Tibial nerve (tissue), 4 donors: ENCODE measurements at places on chromosomes 3 and 15. TPM values are rescaled to one million over a fixed set of nuclear protein-coding genes. Genes with fewer than 3 reads are reported as not detected.

GRCh38 chr3:187967993-187968392, 186.0 kb upstream of the LPP start:
- H3K27me3 ChIP-seq, result no peaks in the 10 kb centered on the region
- DNase-seq, result no peak
- H3K27ac ChIP-seq, result peak overlapping the region; percentile 22
- H3K4me3 ChIP-seq, result no peak overlapping the region
- no peaks in the 10 kb centered on the region for H3K36me3 ChIP-seq

MORC1 gene
- not detected for total RNA-seq

COX5A gene
- 32.8 TPM for total RNA-seq

DNA sequence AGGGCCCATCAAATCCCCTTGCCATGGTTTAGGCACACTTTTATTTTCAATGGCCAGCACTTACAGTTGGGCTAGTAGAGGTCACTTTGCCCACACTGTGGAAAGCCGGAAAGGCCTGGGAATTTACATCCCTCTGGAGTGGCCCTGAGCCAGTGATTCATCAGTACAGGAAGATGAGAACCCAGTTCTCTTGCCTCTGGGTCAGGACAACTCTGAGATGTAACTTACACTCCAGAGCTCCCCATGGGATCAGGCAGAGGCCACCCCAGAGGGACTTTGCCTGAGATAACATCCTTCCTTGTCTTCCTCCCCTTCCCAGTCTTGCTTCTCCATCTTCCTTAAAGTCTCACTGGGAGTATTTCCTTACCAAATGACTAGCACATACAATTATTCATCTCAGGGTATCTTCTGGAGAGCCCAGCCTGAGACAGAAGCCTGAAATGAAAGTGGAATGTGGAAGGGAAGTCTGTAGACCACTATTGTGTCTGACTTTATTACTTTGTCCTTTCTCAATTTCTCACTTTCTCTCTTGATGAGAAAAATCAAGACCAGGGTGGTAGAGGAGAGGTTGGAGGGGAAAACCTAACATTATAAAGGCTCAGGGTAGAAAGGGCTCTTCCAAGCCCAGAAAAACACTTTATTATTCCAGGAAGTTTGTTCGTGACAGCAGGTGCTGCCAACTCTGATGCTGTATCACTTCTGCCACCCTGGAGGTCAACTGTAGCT, 220.8 kb downstream of the ZNF621 start:
- H3K36me3 ChIP-seq, result no peaks in the 10 kb centered on the region
- DNase-seq, result no peak
- no peaks in the 10 kb centered on the region for H3K4me1 ChIP-seq
- no peak overlapping the region for H3K4me3 ChIP-seq

CCDC39 gene
- total RNA-seq, result not detected

- H3K4me3 ChIP-seq, result no peak overlapping the region
- no peak overlapping the region for H3K27ac ChIP-seq
- H3K27me3 ChIP-seq, result no peaks in the 10 kb centered on the region
- no peak for DNase-seq
Measured at GRCh38 chr3:50120364-50121071, 31.8 kb downstream of the RBM5 start.

GORASP1 gene
- total RNA-seq, result 45.8 TPM

DNA sequence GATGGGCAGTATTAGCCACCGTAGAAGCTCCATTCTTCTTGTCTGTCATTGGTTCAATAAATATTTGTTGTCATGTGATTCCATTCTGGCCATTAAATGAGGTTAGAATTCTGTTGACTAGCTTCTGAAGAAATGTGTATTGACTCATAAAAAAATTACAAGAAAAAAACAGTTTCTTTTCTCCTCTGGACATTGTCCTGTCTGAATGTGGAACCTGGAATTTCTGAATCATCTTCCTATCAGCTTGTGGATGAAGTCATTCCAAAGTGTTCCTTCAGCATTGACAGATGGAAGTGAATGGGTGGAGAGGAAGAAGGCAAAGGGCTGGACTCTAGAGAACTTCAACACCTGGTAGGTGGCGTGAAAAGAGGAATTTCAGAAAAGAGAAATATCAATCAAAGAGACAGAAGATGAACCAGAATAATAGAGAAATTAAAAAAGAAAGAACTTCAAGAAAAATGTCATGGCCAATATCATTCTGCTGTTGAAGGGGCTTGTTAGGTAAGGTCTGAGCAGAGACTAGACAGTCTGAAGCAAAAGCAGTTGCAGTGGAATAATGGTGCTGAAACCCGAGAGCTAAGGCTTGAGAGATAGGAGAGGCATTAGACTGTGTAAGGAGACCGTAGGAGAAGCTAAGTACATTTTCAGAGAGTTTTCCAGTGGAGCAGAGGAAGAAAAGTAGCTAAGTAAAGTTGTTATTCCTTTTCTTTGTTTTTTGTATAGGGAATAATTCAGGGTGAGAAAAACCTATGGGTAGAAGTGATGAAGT, 806.6 kb downstream of the SQOR start:
- H3K4me1 ChIP-seq, result no peaks in the 10 kb centered on the region
- H3K36me3 ChIP-seq, result no peaks in the 10 kb centered on the region
- no peaks in the 10 kb centered on the region for H3K27me3 ChIP-seq
- H3K4me3 ChIP-seq, result no peak overlapping the region
- H3K27ac ChIP-seq, result no peak overlapping the region

LRRIQ4 gene
- total RNA-seq, result not detected

GRCh38 chr15:35874260-35874905, 328.4 kb upstream of the DPH6 start:
- H3K4me1 ChIP-seq, result no peaks in the 10 kb centered on the region
- H3K27ac ChIP-seq, result no peak overlapping the region
- no peak overlapping the region for H3K4me3 ChIP-seq
- no peaks in the 10 kb centered on the region for H3K36me3 ChIP-seq
- DNase-seq, result no peak

DNA sequence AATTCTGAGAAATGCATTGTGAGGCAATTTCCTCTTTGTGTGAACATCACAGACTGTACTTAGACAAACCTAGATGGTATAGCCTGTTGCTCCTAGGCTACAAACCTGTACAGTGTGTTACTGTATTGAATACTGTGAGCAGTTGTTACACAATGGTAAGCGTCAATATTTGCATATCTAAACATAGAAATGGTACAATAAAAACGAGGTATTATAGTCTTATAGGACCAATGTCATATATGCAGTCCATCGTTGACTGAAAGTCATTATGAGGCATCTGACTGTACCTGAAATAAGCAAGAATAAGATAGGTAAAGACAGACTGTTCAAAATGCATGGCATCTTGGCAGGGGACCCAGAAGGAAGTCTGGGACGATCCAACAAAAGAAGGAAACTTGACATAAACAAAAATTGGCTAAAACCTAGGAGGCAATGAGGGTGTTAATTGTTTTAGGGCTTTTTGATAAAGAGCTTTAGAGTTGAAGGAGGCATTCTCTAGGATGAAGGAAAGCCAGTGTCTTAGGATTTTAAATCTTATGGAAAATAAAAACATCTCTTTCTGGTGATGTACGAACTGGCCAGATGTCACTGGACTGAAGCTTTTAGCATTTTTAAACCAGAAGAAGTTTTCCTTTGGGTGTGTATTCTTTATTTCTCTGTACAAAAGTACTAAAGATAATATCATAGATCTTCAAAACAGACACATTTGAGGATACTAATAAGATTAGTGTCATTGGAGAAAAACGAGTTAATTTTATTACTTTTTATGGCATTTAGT, 9.2 kb upstream of the SPRED1 start:
- no peak overlapping the region for H3K4me3 ChIP-seq
- no peak for DNase-seq
- H3K27ac ChIP-seq, result no peak overlapping the region
- no peaks in the 10 kb centered on the region for H3K27me3 ChIP-seq

TRPC1 gene
- 28.6 TPM for total RNA-seq

TBC1D23 gene
- total RNA-seq, result 32.2 TPM

DNA sequence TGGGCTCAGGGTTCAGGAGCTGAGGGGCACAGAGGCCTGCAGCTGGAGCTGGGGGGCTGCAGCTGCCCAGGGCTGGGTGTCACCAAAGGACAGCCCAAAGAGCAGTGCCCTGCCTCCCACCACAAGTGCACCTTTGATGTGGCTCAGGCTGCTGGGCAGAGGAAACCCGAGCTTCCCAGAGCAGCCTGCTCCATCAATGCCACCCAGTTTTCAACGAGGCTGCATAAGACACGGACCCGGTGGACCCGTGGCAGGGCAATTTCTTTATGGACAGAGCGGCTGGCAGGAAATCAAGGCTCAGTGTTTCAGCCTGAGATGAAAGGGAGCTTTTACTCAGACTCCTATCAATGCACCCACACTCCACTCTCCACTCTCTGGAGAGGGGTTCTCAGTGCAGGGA, 18.7 kb downstream of the SEMA5B start:
- H3K27me3 ChIP-seq, result no peaks in the 10 kb centered on the region
- H3K4me3 ChIP-seq, result no peak overlapping the region
- H3K27ac ChIP-seq, result no peak overlapping the region
- H3K4me1 ChIP-seq, result no peaks in the 10 kb centered on the region
- H3K36me3 ChIP-seq, result no peaks in the 10 kb centered on the region

DNA sequence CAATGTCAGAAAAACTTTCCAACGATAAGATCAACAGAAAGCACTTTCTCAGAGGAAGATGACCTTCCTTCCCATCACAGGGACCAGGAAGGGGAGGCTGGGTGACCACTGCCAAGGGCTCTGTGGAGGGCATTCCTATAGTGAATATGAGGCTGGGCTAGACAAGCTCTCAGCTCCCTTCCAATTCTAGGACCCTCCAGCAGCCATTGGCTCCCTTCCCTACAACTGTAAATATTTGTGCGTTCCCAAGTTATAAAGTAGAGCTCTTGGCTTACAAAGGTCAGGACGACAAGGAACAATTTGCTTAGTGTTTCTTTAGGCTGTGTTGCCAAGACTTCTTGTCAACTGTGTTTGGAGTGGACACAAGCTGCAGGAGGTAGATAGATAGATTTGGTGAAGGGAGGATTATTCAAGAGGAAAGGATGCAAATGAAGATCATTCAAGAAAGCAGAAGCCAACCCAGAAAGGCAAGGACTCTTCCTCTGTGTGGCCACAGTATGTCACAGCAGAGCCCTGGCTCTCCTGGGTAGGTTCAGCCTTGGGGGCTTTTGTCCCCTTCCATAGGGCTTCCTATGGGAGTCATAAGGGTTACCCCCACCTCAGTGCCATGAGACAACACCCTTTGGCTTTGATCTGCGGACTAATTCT, 223.6 kb upstream of the TLE3 start:
- H3K27me3 ChIP-seq, result no peaks in the 10 kb centered on the region
- H3K4me1 ChIP-seq, result peaks cover 60% of the 10 kb centered on the region
- DNase-seq, result no peak
- peak overlapping the region; percentile 14 for H3K27ac ChIP-seq
- no peaks in the 10 kb centered on the region for H3K36me3 ChIP-seq
- no peak overlapping the region for H3K4me3 ChIP-seq

SPINK8 gene
- total RNA-seq, result not detected

- H3K27me3 ChIP-seq, result no peaks in the 10 kb centered on the region
- no peak for DNase-seq
Measured at GRCh38 chr15:81880314-81880713, 165.5 kb downstream of the MEX3B start.

DNA sequence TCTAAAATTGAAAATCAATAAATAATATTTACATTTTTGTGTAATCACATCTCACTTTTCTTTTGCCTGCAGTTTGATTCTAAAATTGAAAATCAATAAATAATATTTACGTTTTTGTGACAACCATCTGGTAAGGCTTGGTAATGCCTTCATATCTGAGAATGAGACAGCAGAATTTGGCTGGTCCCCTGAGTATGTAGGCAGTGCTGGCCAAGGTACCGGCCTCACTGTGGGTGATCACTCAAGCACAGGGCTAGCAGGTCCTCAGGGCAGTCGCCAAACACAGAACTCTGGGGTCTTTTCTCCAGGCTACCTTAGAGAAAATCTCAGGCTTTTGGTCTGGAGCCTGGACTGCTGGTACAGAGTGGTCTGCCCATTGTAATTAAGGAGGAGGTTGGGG, 26.2 kb downstream of the RTP3 start:
- H3K4me3 ChIP-seq, result no peak overlapping the region
- no peaks in the 10 kb centered on the region for H3K27me3 ChIP-seq
- no peaks in the 10 kb centered on the region for H3K36me3 ChIP-seq
- no peak for DNase-seq
- no peaks in the 10 kb centered on the region for H3K4me1 ChIP-seq

FEZF2 gene
- total RNA-seq, result not detected

- no peak for DNase-seq
- H3K27ac ChIP-seq, result peak overlapping the region; percentile 64
- H3K4me3 ChIP-seq, result no peak overlapping the region
- no peaks in the 10 kb centered on the region for H3K27me3 ChIP-seq
Measured at GRCh38 chr3:188979669-188980310, 192.0 kb upstream of the TPRG1 start.

GRCh38 chr3:193945143-193945542, 190.8 kb upstream of the HES1 start:
- no peaks in the 10 kb centered on the region for H3K27me3 ChIP-seq
- H3K4me1 ChIP-seq, result no peaks in the 10 kb centered on the region
- DNase-seq, result no peak
- no peak overlapping the region for H3K4me3 ChIP-seq
- H3K27ac ChIP-seq, result no peak overlapping the region

DNA sequence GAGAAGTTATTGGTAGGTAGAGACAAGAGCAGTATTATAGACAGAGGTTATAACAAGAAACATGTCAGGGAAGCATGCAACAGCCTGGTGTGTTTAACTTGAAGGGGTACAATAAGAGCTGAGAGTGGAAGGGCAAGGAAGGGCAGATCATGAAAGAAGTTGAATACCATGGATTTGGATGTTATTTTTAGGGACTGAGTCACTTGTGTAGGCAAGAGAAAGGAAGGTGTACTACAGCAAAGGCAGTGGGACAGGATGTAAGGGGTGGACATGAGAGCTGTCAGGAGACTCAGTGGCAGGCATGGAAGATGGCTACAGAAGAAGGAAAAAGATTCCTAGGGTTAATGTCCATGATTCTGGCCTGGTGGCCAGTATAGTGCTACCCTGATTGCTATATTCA, 66.4 kb downstream of the TFG start:
- peaks cover 60% of the 10 kb centered on the region for H3K36me3 ChIP-seq
- no peaks in the 10 kb centered on the region for H3K27me3 ChIP-seq
- no peak overlapping the region for H3K4me3 ChIP-seq
- no peak overlapping the region for H3K27ac ChIP-seq
- no peaks in the 10 kb centered on the region for H3K4me1 ChIP-seq
- no peak for DNase-seq

ZDHHC3 gene
- total RNA-seq, result 123 TPM

GRCh38 chr15:71273731-71274447, 158.6 kb downstream of the THSD4 start:
- no peak for DNase-seq
- H3K36me3 ChIP-seq, result no peaks in the 10 kb centered on the region
- H3K4me1 ChIP-seq, result no peaks in the 10 kb centered on the region
- H3K27me3 ChIP-seq, result no peaks in the 10 kb centered on the region
- no peak overlapping the region for H3K27ac ChIP-seq

H1-8 gene
- not detected for total RNA-seq
